Fibroblast of the aortic adventitia (primary cell): ENCODE measurements at places on chromosomes 4 and X.

- no peak for DNase-seq
Measured at GRCh38 chrX:77444545-77444944, 2.6 kb upstream of the FGF16 start.

GRCh38 chr4:61376301-61376700 lies 176.2 kb downstream of the ADGRL3 start:
- DNase-seq = no peak

- DNase-seq = no peak
Measured at GRCh38 chr4:46390355-46391058, 579 bp upstream of the GABRA2 start.

DNA sequence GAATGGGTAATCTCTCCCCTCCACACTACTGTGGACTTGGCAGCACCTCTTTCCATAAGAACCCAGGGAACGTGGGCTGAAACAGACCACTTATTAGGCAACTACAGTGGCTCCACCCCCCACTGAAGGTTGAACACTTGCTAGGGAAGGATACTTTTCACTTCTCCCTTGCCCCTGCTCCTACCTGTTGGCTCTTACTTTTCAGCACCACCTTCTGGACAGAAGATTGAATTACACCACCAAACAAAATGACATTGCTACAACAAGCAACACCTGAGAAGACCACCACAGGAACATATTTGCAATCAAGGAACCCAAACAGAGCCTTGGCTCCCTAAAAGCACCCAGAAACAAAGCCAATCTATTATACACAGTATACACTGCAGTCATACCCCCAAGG lies 132.1 kb upstream of the CXCL13 start:
- DNase-seq = peak; percentile 39

GRCh38 chr4:141241986-141242385 lies 21.3 kb downstream of the ZNF330 start:
- DNase-seq = no peak

- DNase-seq = no peak
Measured at GRCh38 chrX:78754917-78755316, 7.4 kb downstream of the LPAR4 start.

GRCh38 chrX:96002431-96002830 lies 682.2 kb upstream of the DIAPH2 start:
- DNase-seq = no peak

- DNase-seq = peak; percentile 53
Measured at GRCh38 chrX:40146262-40147125, 48.7 kb upstream of the BCOR start.

DNA sequence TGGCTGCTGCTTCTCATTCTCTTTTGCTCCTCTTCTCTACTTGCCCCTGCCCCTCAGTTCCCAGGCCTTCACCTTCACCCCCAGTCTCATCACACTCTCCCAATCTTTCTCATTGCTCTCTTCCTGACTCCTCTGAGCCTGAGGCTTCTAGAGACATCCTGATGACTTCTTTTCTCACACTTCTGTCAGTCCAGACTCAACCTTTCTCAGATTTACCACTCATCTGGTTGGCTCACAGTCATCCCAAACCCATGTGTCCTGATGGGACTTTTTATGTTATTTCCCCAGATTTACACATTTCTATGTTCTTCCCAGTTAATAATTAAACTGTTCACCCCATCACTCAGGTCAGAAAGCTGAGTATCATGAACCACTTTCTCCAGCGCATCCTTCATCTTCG lies 68.0 kb downstream of the TMA16 start:
- no peak for DNase-seq

DNA sequence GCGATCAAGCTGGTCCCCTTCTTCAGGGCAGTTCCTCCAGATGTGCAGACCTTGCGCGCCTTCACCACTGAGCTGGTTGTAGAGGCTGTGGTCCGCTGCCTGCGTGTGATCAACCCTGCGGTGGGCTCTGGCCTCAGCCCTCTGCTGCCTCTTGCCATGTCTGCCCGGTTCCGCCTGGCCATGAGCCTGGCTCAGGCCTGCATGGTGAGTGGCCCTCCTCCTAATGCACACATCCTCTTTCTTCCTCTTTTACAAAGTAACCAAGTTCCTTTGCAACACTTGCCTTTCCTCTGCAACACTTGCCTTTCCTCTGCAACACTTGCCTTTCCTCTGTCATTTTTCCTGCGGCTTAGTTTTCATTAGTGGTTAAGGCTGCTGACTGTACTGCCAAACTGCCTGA lies 1.8 kb downstream of the CCDC22 start:
- DNase-seq = no peak

- no peak for DNase-seq
Measured at GRCh38 chrX:9318213-9318612, 146.6 kb upstream of the TBL1X start.

DNA sequence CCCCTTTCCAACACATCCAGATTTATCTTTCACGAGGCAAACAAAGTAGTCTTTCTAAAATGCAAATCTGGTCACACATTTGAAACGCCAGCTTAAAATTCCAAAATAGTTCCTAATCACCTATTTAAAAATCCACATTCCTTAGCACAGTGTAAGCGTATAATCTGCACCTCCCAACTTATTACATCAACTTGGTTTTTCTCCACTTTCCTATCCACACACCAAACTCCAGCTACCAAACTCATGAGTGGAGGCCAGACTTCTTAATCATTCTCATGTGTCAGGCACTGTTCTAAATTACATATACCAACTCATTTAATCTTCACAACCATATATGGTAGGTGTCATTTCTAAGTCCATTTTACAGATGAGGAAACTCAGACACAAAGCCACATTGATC lies 33.8 kb downstream of the ENOX2 start:
- peak; percentile 37 for DNase-seq

DNA sequence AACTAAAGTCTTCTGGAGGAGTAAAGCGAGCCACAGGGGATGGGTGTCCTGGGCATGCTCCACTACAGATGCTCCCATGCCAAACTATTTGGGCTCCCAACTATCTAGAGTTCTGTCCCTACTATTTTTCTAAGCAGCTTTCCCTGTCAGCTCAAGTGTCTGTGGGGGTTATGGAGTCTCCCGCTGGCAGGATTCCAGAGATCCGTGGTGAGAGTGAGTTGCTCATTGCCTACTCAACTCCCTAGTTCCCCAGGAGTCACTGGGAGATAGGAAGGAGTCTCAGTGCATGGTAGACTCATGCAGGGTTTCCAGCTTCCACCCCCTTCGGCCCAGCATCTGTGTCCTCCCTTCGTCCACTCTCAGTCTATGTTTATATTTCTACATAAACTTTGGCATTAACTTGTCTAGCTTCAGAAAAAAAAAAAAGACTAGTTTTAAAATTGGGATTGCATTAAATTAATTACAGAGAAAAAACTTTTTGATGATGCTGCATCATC lies 55.1 kb upstream of the INPP4B start:
- DNase-seq = peak; percentile 2

GRCh38 chr4:80424225-80424581 lies 88.7 kb downstream of the CFAP299 start:
- no peak for DNase-seq

DNA sequence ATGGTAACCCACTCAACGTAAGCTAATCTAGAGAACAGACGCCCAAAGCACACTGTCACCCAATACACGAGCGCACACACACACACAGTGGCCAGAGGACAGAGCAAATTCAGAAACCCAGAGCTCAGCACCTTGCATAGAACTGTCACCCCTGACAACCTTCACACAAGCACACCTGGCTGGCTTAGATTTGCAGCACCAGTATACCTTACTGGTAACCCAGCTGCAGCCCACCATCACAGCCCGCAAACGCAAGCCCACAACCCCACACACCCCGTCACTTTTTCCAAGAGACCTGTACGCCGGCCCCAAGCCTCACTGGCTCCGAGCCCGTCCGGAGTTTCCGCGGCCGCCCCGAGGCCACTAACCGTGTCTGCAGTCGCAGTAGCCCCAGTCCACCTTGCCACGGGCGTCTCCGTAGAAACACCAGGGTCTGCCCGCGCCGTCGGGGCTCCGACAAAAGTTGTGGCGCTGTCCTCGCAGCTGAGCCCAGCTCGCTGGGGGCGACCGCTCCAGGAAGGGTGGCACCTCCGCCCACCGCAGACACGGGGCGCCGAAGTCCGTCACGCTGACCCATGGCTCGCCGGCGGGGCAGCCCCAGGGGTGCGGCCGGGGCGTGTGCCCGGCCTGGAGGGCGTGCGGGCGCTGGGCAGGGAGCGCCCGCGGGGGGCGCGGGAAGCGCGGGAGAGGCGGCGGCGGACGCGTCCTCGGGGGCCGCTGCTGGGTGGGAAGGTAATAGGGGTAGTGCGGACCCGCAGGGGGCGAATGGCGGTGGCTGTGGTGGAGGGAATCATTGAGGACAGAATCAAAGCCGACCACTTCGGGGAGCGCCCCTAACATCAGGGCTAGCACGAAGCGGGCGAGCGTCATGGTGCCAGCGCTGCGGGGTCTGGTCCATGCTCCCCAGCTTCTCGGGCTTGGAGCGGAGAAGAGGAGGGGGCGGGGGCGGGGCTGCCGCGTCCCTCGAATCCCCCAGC lies 664 bp downstream of the PRSS12 start:
- DNase-seq = peak; percentile 47

GRCh38 chrX:48472851-48473703 lies 2.9 kb upstream of the FTSJ1 start:
- DNase-seq = no peak

DNA sequence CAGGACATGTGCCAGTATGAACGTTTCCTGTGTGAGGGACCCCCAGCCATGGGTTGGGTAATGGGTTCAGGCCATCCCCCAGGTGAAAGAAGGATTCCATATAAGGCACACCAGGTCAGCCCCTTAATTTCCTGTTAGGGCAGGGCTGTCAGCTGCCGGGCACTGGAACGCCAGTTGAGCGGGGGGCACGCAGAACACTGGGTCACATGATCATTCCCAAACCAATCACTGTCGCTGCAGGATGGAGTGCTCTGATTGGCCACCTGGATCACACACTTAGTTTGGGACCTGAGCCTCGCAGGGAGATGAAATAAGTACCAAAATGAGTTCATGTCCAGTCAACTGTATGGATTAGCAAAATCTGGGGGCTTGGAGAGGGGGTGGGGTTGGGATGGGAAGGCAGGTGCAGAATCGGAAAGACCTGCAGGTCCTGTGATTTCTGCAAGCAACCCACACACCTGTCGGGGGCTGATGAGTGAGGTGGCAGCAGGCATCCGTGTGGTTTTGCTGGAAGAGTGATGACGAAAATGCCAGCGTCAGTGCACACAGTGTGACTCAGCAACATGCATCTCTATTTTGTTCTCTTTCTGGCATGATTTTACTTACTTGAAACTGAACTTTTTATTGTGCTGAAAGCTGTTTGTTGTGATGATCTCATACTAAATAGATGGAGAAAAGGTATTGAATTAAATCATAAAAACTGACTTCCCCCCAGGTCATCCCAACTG lies 32.2 kb downstream of the RNF212 start:
- DNase-seq = peak; percentile 44

DNA sequence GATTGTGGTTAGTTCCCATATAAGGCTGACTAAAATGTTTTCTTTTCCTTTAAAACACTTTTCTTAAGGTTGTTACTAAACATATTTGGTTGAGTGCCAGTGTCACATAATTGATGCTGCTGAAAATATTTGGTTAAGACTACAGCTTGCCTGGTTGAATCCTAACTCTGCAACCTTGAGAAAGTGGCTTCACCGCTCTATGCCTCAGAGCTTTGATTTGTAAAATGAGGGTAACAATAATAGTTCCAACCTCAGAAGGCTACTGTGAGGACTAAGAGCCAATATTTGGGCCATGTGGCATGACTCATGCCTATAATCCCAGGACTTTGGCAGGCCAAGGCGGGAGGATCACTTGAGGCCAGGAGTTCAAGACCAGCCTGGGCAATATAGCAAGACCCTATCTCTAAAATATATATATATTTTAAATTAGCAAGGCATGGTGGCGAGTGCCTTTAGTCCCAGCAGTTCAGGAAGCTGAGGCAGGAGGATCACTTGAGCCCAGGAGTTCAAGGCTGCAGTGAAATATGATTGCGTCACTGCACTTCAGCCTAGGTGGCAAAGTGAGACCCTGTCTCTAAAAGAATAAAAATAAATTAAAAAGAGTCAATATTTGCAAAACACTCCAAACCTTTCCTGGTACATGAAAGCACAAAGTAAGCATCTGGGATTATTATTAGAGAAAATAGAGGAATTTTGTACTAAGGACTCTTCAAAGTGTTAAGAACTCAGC lies 7.1 kb upstream of the NEIL3 start:
- DNase-seq = peak; percentile 42

DNA sequence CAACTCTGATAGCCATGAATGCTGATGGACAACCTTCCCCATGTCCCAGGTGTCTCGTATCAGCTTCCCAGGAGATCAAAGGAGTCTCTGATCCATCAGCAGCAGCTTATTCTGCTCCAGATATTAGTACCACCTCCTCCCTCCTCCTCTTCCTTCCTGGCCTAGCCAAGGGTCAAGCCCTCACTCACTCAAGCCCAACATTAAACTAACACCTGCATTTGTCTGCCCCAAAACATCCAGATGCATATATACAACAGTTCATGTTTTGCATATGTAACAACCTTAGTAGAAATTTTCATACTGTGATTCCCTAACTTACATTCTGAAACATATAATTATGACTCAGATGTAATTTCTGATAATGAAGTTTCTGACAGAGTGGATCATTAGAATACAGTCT lies 29.9 kb downstream of the BCLAF3 start:
- no peak for DNase-seq

- DNase-seq = no peak
Measured at GRCh38 chr4:6910960-6911874, 1.6 kb downstream of the TBC1D14 start.

DNA sequence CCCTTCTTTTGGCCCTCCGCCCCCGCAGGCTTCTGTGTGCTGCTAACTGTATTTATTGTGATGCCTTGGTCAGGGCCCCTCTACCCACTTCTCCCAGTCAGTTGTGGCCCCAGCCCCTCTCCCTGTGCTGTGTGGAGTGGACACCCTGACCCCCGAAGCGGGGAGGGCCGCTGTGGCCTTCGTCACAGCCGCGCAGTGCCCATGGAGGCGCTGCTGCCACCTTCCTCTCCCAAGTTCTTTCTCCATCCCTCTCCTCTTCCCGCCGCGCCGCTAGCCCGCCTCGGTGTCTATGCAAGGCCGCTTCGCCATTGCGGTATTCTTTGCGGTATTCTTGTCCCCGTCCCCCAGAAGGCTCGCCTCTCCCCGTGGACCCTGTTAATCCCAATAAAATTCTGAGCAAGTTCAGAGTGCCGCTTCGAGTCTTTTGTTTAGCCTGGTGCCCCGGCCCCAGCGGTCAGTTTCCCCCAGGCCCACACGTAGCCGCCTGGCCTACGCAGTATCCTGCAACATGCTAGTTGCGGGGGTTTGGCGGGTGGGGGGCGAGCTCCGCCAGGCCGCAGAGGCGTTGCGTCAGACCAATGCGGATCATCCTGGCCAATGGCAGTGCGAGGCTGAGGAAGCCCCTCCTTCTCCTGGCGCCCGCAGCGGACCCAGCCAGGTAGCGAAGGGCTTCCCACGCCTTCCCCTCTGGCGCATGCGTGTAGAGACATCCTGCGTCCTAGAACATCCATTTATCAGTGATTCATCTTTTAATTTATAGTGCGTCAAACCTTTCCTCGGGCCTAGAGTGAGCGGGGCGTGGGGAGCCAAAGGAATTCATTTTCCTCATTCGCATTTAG lies 5.6 kb upstream of the KANTR start:
- peak; percentile 80 for DNase-seq

- no peak for DNase-seq
Measured at GRCh38 chrX:8657883-8658282, 74.1 kb downstream of the ANOS1 start.
